ENCODE measurements at places on chromosomes 1 and 21. TPM values are rescaled to one million over a fixed set of nuclear protein-coding genes. Genes with fewer than 3 reads are reported as not detected.

DNA sequence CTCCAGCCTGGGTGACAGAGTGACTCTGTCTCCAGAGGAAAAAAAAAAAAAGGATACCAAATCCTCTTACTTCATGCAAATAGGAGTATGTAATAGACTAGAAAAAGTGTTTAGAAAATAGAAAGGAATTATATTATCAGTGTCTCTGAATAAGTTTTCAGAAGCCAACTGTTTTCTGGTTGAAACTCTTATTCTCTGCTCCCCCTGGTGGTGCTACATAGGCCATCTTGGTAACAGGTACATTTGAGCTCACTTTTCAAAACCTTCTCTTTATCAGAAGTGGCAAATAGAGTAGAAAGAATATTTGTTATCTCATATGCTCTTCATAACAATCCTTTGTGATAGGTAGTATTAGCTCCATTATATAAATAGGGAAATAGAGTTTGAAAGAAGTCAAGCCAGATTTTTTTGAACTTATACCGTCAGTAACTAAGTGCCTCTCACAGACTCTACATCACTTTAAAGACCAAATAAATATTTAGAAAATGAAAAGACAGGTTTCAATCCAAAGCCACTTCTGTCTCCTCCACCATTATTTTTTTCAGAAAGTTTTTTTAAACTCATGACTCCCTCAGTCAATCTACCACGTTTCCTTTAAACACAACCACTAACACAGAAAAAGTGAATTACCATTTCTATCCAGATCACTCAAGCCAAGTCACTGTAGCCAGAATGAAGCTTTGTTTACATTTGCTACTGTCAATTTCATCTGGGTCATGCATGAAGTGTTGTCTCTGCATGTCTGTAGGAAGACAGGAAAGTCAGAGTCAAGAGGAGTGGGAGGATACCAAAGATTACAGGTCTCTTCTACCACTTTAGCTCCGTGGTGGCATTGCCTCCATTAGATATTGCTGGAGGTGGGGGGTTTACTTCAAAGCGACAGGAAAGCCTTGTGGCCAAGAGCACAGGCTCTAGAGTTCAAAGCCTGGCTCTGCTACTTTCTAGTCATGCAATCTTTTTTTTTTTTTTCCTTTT, 45.6 kb downstream of the IL23R start:
- DNase-seq = no peak
- no peak overlapping the region for H3K27ac ChIP-seq
- no peaks in the 10 kb centered on the region for H3K27me3 ChIP-seq

PLA2G4A gene
- total RNA-seq = 2.1 TPM

CADM3 gene
- total RNA-seq = 0.98 TPM

GRCh38 chr1:153431427-153431826, 15.1 kb downstream of the S100A7A start:
- DNase-seq = no peak
- H3K27ac ChIP-seq = no peak overlapping the region
- H3K27me3 ChIP-seq = no peaks in the 10 kb centered on the region
- H3K36me3 ChIP-seq = no peaks in the 10 kb centered on the region

ELAPOR1 gene
- 39.7 TPM for total RNA-seq

DNA sequence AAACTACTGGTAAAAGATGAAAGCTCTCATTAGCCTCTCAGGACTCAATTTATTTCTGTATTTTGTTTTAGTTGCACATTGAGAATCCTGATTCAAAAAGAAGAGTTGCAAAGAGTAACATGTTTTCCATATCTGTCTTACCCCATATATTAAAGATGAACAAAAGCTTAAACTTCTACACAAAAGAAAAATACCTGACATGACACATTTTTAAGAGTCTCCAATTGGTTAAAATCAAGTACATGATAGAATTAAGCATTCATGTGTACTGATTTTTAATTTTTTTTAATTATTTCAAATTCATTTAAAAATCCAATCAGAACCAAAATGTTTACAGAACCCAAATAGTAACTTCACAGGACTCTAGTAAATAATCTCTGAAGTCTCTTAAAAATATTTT, 72.0 kb downstream of the FOXJ3 start:
- no peaks in the 10 kb centered on the region for H3K27me3 ChIP-seq
- no peak overlapping the region for H3K4me3 ChIP-seq
- no peak for DNase-seq

GRCh38 chr21:37272897-37273296, 5.8 kb upstream of the VPS26C start:
- H3K4me3 ChIP-seq = no peak overlapping the region
- no peak for DNase-seq
- no peak overlapping the region for H3K27ac ChIP-seq
- H3K36me3 ChIP-seq = no peaks in the 10 kb centered on the region
- peaks cover 6% of the 10 kb centered on the region for H3K4me1 ChIP-seq

GRCh38 chr1:153466908-153467307, 6.5 kb upstream of the S100A7 start:
- no peak overlapping the region for H3K4me3 ChIP-seq
- H3K4me1 ChIP-seq = peaks cover 3% of the 10 kb centered on the region
- no peak for DNase-seq

- no peak overlapping the region for H3K27ac ChIP-seq
- no peaks in the 10 kb centered on the region for H3K4me1 ChIP-seq
- no peak overlapping the region for H3K4me3 ChIP-seq
Observed at GRCh38 chr1:168206111-168206510, 19.7 kb upstream of the SFT2D2 start.

DNA sequence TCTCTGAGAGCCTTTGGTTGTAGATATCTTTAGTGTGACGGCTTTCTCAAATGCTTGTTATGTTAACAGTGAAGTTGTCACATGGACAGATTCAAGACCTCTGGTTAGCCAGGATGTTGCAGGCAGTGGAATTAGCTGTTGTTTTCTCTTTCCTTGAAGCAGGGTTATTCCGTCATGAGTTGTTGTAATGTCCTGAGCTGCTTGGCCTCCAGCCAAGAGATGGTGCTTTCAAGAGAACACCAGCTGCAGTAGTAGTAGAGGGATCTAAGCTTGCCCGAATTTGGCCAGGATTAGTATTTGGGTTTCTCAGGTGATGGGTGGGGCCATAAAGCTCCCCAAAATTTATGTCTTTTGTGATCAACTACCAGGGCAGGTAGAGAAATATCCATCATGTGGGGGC, 13.4 kb downstream of the KCNE1 start:
- DNase-seq = no peak
- no peaks in the 10 kb centered on the region for H3K36me3 ChIP-seq
- H3K27me3 ChIP-seq = no peaks in the 10 kb centered on the region
- no peaks in the 10 kb centered on the region for H3K4me1 ChIP-seq
- no peak overlapping the region for H3K4me3 ChIP-seq

GRCh38 chr1:81509594-81509993, 291.1 kb upstream of the ADGRL2 start:
- H3K27ac ChIP-seq = peak overlapping the region; percentile 20
- no peak overlapping the region for H3K4me3 ChIP-seq
- no peaks in the 10 kb centered on the region for H3K36me3 ChIP-seq
- no peak for DNase-seq

DNA sequence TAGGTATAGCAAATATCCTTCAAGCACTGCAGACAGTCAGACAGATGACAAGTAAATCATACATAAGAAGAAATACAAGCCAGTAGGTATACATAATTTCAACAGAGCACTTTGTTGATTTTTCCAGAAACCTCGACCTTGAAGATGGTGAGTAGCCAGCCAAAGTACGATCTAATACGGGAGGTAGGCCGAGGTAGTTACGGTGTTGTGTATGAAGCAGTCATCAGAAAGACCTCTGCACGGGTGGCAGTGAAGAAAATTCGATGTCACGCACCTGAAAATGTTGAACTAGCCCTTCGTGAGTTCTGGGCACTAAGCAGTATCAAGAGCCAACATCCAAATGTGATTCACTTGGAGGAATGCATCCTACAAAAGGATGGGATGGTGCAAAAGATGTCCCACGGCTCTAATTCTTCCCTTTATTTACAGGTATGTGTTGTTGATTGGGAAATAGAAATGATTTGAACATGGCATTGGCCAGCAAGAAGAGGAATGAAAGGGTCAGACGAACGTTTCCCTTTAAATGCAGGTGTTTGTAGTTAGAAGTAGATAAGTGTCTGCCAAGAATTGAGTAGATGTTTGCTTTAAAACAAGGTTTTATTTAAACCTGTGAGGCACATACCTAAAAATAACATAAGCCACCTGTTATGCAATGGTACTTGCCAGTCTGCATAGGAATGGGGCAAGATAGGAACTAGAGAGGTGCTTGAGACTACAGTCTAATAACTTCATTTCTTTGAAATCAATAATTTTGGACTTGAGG, 2.7 kb downstream of the PDIK1L start:
- H3K27ac ChIP-seq = no peak overlapping the region
- no peak for DNase-seq
- peaks cover 26% of the 10 kb centered on the region for H3K4me1 ChIP-seq
- no peaks in the 10 kb centered on the region for H3K27me3 ChIP-seq
- no peaks in the 10 kb centered on the region for H3K36me3 ChIP-seq
- H3K4me3 ChIP-seq = no peak overlapping the region

DNA sequence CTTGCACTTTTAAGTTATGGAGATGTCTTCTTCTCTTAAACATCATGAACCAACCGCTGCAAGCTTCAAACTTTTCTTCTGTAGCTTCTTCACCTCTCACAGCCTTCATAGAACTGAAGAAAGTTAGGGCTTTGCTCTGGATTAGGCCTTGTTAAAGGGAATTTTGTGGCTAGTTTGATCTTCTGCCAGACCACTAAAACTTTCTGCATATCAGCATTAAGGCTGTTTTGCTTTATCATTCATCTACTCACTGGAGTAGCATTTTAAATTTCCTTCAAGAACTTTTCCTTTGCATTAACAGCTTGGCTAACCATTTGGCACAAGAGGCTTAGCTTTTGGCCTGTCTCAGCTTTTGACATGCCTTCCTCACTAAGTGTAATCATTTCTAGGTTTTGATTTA, 43.0 kb upstream of the RGL1 start:
- no peak overlapping the region for H3K4me3 ChIP-seq
- H3K27ac ChIP-seq = no peak overlapping the region
- no peaks in the 10 kb centered on the region for H3K27me3 ChIP-seq
- no peaks in the 10 kb centered on the region for H3K36me3 ChIP-seq
- no peaks in the 10 kb centered on the region for H3K4me1 ChIP-seq
- DNase-seq = no peak

GRCh38 chr21:27831816-27832569, 865.1 kb upstream of the ADAMTS5 start:
- no peak overlapping the region for H3K4me3 ChIP-seq
- no peaks in the 10 kb centered on the region for H3K27me3 ChIP-seq
- H3K27ac ChIP-seq = no peak overlapping the region
- no peak for DNase-seq

- peak overlapping the region; percentile 95 for H3K27ac ChIP-seq
- H3K36me3 ChIP-seq = no peaks in the 10 kb centered on the region
Observed at GRCh38 chr1:154182344-154183045, 9.4 kb downstream of the TPM3 start.

- H3K27me3 ChIP-seq = no peaks in the 10 kb centered on the region
- no peaks in the 10 kb centered on the region for H3K36me3 ChIP-seq
- no peak overlapping the region for H3K27ac ChIP-seq
- no peak overlapping the region for H3K4me3 ChIP-seq
Observed at GRCh38 chr1:239979456-239979855, 112.2 kb upstream of the FMN2 start.

- H3K27me3 ChIP-seq = no peaks in the 10 kb centered on the region
- no peaks in the 10 kb centered on the region for H3K36me3 ChIP-seq
- no peak overlapping the region for H3K4me3 ChIP-seq
- no peak for DNase-seq
- H3K27ac ChIP-seq = no peak overlapping the region
Observed at GRCh38 chr1:920521-920920, 3.2 kb upstream of the SAMD11 start.

DNA sequence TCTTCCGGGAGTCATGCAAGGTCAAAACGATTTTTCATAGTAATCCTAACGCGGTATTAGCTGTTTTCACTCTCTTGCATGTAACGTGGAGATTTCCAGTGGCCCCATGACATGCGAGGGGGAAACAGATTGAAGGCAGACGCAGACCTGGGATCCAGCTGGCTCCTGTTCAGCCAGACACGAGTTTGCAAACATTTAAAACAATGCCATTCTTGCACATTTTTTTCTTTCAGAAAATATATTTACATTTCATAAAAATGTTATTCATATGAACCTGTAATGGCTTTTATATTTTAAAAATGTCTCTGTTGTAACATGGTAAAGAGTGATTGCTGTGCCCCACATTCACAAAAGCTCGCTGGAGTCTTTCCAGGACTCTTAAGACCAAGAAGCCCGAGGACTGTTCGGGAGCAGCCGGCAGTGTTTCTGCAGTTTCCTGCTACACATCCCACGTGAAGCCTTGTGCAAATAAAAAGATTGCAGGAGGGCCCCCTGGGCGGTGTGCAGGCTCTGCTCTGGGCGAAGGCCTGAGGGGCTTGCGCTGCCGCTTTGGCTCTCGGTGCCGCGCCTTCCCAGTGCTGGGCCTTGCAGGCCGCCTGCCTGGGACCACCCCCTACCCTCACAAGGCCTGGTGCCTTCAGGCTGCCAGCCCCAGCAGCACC, 184.9 kb downstream of the DYRK1A start:
- no peak overlapping the region for H3K4me3 ChIP-seq
- no peaks in the 10 kb centered on the region for H3K27me3 ChIP-seq
- DNase-seq = peak; percentile 75
- peaks cover 25% of the 10 kb centered on the region for H3K4me1 ChIP-seq

- no peaks in the 10 kb centered on the region for H3K4me1 ChIP-seq
- H3K4me3 ChIP-seq = no peak overlapping the region
- H3K36me3 ChIP-seq = no peaks in the 10 kb centered on the region
- no peak overlapping the region for H3K27ac ChIP-seq
Observed at GRCh38 chr1:82052563-82052962, 251.8 kb downstream of the ADGRL2 start.

PALMD gene
- 11.0 TPM for total RNA-seq

- H3K27me3 ChIP-seq = no peaks in the 10 kb centered on the region
- DNase-seq = no peak
- no peak overlapping the region for H3K4me3 ChIP-seq
- no peaks in the 10 kb centered on the region for H3K4me1 ChIP-seq
Observed at GRCh38 chr1:40766560-40766959, 17.0 kb upstream of the KCNQ4 start.

DNA sequence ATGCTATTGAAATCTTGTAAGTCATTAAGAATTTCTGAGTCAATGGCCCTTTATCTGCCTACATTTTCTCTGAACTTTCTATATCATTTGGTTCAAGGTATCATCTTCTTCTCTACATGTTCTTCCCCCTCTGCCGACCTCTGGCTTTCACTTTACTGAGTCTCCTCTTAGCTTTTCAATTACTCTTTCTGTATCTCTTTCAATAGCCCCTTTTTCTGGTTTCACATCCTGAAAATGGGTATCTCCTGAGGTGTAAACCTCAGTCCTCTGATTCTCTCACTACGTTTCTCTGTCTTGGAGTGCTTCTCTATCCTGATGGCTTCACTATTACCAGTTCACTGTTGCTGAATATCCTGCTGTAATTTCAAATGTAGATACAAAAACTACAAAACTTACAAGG, 98.9 kb downstream of the LYST start:
- H3K4me3 ChIP-seq = no peak overlapping the region
- DNase-seq = no peak
- H3K36me3 ChIP-seq = no peaks in the 10 kb centered on the region
- no peak overlapping the region for H3K27ac ChIP-seq
- no peaks in the 10 kb centered on the region for H3K4me1 ChIP-seq

- no peaks in the 10 kb centered on the region for H3K4me1 ChIP-seq
- H3K27me3 ChIP-seq = no peaks in the 10 kb centered on the region
- H3K27ac ChIP-seq = no peak overlapping the region
Observed at GRCh38 chr21:18622383-18622782, 218.8 kb upstream of the TMPRSS15 start.

CTTNBP2NL gene
- total RNA-seq = 95.3 TPM
